HT1080 (cell line): ENCODE measurements at places on chromosomes 6 and 20.

DNA sequence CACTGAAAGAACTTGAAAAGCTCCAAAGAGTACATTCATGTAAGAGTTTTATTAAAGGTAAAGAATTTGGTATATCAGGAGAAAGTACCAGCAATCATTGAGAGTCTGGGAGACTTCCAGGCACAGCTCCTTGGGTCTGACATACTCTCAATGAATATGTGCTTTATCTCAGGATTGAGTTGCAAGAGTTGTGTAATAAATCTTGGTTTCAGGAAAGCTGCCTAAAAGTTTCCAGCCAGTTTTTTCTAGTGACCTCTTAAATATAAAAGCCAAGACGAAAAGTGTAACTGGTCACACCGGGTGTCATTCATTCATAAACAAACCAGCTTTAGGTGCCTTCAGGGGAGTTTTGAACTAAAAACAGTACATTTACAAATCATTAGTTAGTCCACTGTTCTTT is 21.6 kb upstream of the GJA1 start:
- no peak for DNase-seq

GRCh38 chr6:36033935-36034334 is 6.3 kb downstream of the MAPK14 start:
- peak; percentile 2 for DNase-seq

GRCh38 chr20:9515741-9516233 is 1.4 kb downstream of the LAMP5 start:
- DNase-seq, result no peak

DNA sequence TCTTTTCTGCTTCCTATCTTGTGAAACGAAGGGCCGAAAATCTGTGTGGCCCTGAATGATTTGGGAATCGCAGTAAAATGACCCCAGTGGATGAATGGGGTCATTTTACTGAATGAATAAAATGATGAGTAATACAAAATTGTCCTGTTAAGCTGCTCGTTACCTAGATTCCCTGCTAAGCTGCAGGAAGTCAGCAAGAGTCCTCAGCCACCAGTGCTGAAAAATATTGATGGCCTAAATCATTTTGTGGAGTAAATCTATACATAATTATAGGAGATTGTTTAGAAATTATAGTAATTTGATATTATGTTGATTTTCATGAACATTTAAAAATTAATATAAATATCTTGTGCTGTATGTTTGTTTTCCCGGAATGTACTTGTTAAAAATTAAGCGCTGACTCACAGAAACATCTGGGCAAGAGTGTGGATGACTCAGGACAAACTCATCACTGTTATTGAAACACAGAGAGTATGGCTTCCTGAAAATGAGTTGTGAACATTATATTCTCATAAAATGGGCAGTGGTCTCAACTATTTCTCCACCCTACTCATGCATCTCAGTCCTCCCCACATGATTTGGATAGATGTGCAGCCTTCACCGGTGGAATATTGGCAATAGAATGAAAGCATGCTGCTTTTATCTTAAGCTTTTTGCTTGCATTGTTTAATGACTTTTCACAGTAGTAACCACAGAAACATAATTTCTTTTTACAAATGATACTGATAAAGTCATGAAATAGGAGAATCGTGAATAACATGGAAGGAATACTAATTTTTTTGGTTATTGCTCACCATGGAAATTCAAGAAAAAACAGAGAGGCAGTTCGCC is 36.2 kb upstream of the RGS17 start:
- DNase-seq, result peak; percentile 93

DNA sequence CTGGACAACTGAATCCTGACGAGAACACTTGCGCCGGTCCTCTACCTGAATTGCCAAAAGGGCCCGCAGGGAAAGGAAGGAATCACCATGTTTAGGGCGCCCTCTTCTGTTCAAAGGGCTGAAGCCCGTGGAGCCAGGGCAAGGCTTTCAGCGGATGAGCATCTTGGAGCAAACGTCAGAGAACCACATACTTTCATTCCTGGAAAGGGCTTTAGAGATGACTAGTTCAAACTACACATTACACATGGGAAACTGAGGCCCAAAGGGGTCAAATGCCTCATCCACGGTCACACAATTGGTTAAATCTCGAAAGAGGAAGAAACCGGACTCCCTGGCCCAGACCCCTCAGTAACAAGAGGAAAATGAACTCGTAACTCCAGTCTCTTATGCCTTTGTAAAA is 11.5 kb upstream of the ZNF133 start:
- DNase-seq, result peak; percentile 70

DNA sequence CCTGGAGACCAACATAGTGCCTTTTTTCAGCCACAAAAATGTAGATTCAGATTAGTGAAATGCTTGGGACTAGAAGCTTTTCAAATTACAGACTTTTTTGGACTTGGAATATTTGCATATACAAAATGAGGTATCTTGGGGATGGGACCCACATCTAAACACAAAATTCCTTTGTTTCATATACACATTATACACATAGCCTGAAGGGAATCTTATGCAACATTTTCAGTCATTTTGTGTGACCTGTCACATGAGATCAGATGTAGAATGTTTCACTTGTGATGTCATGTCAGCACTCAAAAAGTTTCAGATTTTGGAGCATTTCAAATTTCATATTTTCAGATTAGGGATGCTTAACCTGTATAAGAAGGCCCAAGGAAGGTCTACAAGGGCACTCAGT is 44.5 kb upstream of the ALDH8A1 start:
- DNase-seq, result no peak
